Fibroblast of skin of scalp (primary cell): ENCODE measurements at places on chromosomes 2 and 18.

GRCh38 chr2:100730290-100730868, 89.6 kb upstream of the NPAS2 start:
- peak; percentile 81 for DNase-seq

- DNase-seq, result no peak
These were observed 322.1 kb downstream of the LRRTM1 start for GRCh38 chr2:79982445-79982844.

- peak; percentile 36 for DNase-seq
These were observed 36.3 kb downstream of the IRS1 start for GRCh38 chr2:226763320-226763719.

GRCh38 chr2:208373460-208374089, 33.0 kb upstream of the PTH2R start:
- peak; percentile 57 for DNase-seq

- no peak for DNase-seq
These were observed 27.6 kb downstream of the CENPO start for GRCh38 chr2:24820598-24821432.

GRCh38 chr2:143899987-143900386, 619.9 kb downstream of the ZEB2 start:
- DNase-seq, result no peak

DNA sequence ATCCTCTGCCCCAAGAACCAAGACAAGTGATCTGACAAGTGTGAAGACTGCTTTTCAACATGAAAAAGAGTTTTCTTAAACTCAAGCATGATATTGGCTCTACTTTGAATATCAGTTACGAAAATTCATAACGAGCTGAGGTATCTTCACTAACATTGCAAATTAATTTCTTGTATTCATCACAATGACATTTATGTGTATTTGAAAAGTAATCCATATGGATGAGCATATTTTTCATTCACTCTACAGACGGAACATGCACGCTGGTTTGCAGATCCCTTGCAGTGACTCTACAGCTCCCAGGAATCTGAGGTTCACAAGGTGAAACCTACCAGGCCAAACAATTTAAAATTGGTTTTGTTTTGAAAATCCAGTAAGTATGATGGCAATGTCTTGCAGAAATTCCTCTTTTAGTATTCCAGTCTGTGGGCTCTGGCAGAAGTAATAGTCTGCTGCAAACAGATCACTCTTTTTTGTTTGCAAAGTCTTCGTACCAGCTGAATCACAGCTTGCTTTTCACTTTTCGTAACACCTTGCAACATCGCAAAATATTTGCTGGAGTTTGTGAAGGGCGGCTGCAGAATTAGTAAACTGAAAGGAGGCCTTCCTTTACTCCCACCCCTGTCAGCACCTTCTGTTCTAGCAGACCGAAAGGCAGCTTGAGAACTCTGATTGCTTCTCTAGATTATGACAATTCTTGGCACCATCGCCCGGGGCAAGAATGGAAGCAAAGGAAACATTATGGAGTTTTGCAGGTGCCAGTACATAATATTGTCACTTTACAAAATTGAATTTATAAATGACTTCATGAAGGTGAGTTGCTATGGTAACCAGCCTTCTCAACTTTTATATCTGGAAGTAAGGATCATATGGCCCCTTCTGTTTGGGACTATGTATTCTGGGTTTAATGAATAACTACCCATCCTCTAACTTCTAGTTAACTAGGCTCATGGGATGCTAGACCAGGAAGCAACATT, 168.7 kb downstream of the TMEM247 start:
- DNase-seq, result no peak

DNA sequence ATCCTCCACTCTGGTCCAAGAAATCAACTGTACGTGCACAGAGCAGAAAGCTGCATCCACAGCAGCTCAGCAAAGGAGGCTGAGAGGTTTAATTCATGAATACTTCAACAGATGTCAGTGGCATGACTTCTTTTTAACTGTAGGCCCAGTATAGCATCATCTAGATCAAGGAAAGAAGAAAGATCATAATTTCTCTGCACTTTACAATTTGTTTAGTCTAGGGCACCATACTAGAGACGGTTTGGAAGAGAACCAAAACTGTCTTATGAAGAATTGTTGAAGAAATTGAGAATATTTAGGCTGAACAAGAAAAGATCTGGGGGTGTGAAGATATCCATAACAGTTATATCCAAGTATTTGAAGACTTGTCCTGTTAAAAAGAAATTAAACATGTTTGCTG, 30.5 kb upstream of the MAP3K20 start:
- no peak for DNase-seq

DNA sequence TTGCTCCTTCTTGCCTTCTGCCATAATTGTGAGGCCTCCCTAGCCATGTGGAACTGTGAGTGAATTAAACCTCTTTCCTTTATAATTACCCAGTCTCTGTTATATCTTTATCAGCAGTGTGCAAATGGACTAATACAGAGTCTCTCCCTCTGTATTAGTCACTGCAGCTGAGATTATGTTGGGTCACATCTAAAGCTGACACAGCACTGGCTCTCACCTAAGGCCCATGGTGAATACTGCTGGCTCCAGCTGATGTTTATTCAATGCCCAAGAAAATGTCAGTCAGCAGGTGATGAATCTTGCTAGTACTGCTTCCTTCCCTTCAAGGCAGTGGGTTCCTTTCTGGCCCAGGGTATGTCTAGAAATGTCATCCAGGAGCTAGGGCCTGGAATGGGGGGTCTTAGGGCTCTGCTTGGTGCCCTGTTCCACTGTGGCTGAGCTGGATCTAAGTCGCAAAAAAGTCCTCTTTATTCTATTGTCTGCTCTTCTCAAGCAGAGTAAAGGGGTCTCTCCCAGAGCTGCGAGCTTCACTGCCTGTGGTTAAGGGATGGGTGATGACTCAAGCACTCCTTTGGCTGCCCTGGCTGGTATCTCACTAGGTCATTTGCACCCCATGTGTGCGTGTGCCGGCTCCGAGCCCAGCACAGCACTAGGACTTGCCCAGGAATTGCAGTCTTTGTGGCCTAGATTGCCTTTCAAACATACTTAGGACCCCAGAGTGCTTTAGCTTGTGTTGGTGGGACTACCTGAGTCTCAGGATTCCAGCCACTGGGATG, 29.9 kb downstream of the PPP1R1C start:
- no peak for DNase-seq

GRCh38 chr2:45860136-45861121, 209.0 kb downstream of the PRKCE start:
- peak; percentile 63 for DNase-seq

GRCh38 chr2:101081375-101081907, 69.7 kb downstream of the TBC1D8 start:
- DNase-seq, result no peak

- DNase-seq, result no peak
These were observed 1.1 kb upstream of the ATP6V1C2 start for GRCh38 chr2:10720306-10720705.

- DNase-seq, result no peak
These were observed 10.2 kb downstream of the RSAD2 start for GRCh38 chr2:6887751-6888192.

- peak; percentile 83 for DNase-seq
These were observed 87.8 kb upstream of the EML6 start for GRCh38 chr2:54635554-54636152.

DNA sequence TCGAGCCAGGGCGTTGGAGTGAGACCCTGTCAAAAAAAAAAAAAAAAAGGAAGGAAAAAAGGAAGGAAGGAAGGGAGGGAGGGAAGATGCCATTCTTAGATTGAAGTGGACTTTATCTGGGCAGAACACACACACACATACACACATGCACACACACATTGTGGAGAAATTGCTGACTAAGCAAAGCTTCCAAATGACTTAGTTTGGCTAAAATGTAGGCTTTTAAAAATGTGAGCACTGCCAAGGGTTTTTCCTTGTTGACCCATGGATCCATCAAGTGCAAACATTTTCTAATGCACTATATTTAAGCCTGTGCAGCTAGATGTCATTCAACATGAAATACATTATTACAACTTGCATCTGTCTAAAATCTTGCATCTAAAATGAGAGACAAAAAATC, 564 bp upstream of the TTR start:
- no peak for DNase-seq

- DNase-seq, result no peak
These were observed 359.4 kb downstream of the PTPRM start for GRCh38 chr18:7926526-7926925.

DNA sequence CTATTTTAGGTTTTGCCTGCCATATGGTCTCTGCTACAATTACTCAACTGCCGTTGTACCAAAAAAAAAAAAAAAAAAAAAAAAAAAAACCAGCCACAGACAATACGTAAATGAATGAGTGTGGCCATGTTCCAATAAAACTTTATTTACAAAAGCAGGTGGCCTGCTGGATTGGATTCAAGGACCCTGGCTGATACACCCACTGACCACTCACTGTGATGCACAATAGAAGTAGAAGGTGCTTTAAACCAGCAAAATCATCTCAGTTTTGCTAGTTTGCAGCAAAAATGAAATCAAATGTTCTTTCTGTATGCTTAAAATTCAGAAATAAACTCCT, 137.4 kb downstream of the AKAIN1 start:
- no peak for DNase-seq

- no peak for DNase-seq
These were observed 339.2 kb upstream of the SALL3 start for GRCh38 chr18:78640246-78640995.

DNA sequence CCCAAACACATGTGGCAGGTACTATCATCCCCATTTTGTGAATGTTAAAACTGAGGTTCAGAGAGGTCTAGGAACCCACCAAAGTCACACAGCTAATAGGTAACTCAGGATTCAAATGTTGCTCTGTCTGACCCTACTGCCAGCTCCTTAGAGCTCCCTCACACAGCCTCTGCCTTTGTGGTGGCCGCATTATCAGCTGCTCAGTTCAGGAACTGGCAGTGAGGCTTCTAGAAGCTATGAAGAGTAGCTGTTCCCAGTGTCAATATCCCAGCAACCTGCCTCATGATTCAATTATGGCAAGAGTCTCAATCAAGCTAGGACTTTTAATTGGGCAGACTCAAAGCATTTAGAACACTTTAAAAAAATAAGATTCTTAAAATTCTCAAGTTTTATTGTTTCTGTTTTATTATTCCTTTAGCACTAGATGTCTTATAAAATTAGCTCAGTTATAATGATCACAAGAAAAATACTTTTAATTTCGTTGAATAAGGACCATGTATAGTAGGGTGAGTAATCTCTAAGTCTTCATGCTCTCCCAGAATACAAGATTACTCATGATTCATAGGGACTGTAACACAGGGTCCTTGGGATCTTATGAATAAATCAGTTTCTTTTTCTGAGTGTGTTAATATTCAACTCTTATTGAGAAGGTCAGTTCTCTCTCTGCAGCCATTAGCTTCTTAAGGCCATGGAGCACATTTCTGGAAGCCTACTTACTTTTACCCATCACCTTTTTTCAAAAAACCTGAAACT, 342.7 kb downstream of the RND3 start:
- DNase-seq, result peak; percentile 56

DNA sequence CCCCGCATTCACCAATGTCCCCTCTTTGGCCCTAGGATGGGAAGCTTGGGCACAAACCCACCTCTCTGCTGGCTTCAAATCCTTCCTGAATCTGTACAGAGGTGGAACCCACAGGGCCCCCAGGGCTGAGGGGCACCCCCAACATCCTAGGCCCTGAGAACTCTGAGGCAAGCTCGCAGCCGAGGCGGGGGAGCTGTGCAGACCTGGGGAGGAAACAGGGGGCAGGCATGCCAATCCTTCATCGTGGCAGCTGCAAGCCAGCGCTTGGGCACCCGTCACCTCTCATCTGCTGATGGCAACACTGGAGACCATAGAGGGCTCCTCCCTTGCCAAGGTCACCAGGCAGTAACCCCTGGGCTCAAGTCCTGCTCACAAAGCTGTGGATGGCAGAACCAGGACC, 10.8 kb downstream of the ECEL1 start:
- no peak for DNase-seq
